ENCODE measurements at places on chromosomes 12 and 14.

DNA sequence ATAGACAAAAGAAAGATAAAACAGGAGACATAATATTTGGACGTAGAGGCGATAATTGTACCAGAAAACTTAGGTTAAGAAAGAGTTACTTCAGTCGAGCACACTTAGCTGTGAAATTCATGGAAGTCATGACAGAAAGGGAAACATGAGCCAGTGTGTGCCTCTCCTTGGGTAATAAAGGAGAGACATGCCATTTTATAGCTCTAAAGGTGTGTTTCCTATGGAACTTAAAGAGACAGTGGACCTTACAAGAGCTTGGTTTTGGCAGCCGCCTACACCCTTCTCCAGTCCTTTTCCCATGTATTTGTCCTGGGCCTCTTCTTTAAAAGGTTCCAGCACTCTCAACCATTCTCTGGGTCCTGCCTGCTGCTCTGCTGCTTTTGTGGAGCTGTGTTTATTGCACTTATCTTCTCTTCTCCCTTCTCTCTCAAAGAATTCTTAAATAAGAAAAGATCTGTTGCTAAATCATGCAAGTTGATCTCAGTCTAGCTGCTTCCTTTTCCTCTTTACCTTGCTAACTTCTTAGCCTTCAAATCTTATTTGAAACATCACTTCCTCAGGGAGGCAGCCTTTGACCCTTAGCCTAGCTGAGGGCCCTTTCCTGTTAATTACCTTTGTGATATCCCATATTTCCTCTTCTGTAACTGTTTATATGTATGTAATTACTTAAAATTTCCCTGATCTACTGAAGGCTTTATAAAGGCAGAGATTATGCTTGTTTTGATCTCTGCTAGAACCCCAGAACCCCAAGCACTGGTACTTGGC is 81.8 kb upstream of the EVL start:
- DNase-seq: no peak

- DNase-seq: no peak
These were observed 84.6 kb upstream of the MAX start for GRCh38 chr14:65186951-65187350.

GRCh38 chr14:43479596-43480195 is 1027.4 kb downstream of the FSCB start:
- no peak for DNase-seq

DNA sequence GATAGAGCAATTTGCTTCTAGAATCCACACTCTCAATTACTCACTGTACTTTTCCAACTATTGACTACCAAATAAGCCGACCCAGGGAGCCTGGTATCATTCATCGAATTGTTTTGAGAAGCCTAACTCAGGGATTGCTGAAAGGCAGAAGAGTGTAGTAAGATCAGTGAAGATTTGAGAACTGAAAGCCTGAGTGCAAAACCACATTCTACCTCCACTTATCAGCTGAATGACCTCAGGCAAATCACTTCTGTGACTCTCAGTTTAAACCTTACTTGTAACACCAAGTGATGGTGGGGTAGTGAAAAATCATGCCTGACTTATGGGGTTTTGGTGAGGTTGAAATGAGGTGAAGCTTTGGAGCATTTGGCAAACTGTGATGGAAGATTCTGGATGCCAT is 126.1 kb upstream of the MAX start:
- DNase-seq: no peak

DNA sequence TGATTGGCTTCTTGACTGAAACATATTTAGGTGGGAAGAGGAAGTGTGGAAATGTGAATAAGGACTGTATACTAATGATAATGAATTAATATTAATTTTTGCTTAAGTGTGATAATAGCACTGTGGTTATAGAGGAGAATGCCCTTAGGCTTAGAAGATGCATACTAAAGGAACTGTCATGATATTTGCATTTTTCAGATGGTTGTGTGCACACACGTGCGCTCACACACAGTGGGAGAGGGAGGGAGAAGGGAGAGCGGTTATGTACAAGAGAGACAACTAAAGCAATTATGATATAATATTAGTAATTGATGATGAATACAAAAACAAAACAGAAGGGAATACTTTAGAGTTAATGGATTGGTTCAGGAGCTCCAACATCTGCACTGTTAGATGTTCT is 54.2 kb downstream of the RCOR1 start:
- no peak for DNase-seq

DNA sequence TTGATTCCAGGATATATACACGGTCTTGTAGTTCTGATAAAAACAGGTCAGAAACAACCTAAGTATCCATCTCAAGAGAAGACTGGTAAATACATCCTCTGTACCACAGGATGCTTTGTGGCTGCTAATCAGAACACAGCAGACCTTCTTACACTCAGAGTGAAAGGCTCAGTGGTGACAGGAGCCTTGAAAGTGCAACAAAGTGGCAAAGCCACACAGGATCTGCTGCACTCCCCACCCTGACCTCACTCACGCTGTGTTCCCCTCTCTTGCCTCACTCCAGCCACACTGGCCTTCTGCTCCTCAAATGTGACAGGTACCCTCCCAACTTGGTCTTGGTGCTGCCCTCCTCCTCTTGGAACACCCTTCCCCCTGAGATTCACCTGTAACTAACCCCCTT is 98.1 kb upstream of the GRIP1 start:
- DNase-seq: no peak

GRCh38 chr12:66288121-66288520 is 14.2 kb upstream of the HELB start:
- no peak for DNase-seq

DNA sequence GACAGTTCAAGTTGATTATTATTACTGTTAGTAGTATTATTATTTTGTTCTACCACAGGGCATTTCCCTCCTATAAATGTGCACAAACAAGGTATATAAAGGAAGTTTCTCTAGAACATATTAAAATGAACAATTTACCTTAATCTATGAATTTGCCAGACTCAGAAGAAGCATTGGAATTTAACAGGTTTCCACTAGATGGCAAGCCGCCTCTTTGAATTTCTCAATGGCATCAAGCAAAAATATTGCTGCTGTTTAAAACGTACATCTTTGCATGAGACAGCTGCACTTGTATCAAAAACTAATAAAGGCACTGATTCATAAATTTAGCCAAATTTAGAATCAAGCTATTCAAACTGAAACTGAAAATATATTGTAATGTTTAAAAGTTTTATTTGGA is 34.6 kb upstream of the MIS18BP1 start:
- DNase-seq: no peak

DNA sequence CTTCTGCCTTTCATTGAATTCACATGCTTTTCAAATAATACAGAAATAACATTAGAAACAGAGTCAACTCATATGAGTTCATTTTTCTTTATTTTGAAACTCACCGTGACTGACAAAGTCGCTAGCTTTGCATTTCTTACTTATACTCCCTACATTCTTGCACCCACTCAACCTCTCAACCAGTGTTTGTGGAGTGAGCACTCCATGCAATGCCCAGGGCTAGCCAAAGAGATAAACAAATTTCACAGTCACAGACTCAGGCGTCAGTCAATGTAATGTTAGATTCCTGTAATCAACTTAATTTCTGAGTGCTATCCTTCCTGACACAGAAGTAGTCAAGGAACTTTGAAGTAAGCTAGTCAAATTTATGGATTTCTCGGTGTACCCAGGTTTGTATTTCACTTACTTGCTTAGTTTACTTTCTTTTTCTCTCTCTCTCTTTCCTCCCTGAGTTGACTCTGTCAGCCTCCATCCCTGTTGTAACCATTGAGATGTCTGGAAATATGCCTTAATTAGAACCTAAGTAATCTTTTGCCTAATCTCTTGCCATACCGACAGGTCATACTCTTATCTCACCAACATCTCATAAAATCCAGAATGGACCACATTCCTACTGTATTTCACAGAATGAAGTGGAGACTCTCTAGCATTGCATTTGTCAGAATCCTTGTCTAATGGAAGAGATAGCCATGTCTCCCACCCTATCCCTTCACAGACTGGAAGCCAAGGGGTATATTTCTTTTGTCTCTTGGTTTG is 413.0 kb downstream of the AEBP2 start:
- DNase-seq: no peak

- no peak for DNase-seq
These were observed 31.3 kb downstream of the ZNF664 start for GRCh38 chr12:124004233-124004875.

DNA sequence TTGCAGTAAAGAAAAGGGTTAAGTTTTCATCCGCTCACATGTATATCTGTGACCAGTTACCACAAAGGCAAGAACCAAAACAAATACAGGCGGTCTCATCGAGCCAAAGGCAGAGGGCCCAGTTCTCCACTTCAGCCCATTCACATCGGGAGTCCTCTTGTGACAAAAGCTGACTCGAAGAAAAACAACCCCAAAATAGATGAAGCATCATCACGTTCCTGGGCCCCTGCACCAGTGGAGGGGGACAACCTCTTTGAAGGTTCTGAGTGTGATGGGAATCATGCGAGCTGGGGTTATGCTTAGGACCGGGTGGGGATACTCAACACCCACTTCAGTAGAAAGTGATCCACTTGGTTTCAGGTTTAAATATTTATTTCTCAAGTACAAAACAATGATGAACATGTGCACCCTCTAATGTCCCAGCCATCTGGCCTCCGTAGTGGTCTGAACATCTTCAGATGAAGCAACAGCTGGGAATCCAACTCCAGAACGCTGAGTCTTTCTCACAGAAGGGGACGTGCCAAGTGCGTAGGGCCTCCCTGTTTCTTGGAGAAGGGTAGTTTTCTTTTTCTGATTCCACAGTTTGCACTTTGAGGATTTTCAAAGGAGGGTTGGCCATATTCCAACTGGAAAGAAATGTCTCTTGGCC is 8.4 kb downstream of the GSC start:
- DNase-seq: no peak

GRCh38 chr14:83485591-83485990 is 1951.9 kb upstream of the SEL1L start:
- no peak for DNase-seq

DNA sequence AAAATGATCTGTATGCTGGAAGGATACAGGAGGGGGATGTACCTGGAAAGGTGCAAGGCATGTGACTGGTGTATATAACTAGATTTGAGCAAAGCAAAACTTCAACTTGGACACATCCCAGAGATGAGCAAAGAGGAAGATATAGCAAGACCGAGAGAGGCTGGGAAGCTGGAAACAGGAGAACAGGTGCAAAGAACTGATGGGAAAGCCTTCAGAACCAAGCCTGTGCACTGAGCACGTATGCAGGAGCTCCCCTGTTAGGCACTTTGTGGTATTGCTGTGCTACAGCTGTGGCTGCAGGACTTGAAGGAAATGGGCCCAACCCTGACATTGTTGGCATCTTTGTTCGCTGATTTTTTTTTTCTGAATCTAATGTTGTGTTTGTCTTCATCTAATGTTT is 120.7 kb upstream of the PWP1 start:
- no peak for DNase-seq

- no peak for DNase-seq
These were observed 11.0 kb upstream of the RPS6KL1 start for GRCh38 chr14:74934041-74934440.

GRCh38 chr14:102863381-102863780 is 59.1 kb upstream of the AMN start:
- DNase-seq: no peak

DNA sequence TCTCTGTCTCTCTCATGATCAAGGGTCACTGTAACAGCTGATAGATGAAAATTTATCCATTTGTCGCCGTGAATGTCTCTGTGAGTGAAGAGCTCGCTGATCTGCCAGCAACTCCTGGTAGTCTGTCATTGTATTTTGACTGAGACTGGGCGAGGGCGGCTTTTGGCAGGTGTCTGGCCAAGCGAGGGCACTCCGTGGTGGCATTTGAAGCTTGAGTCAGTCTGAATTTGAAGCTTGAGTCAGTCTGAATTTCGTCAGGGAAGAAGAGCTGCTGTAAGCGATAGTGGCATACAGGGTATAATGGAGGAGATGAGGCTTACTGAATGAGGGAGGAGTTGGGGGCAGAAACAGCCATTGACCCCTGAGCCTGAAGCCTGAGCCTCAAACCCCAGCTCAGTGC is 56.8 kb upstream of the FAM181A start:
- no peak for DNase-seq

DNA sequence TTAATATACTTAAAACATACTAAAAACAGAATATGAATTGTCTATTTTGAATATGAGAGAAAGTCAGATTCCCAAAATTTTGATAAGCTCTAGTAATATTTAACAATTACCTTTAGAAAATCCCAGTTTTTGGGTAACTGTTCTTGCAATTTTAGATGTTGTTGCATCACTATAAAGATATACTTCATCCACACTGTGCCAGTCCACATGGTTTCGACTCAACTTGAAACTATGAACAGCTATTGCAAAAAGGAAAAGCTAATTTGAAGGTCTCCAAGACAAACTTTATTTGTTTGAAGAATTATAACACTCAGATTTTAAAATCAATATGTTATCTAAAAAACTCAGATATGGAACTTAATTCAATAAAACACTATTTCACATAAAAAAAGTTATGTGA is 59.9 kb downstream of the DDHD1 start:
- DNase-seq: no peak

DNA sequence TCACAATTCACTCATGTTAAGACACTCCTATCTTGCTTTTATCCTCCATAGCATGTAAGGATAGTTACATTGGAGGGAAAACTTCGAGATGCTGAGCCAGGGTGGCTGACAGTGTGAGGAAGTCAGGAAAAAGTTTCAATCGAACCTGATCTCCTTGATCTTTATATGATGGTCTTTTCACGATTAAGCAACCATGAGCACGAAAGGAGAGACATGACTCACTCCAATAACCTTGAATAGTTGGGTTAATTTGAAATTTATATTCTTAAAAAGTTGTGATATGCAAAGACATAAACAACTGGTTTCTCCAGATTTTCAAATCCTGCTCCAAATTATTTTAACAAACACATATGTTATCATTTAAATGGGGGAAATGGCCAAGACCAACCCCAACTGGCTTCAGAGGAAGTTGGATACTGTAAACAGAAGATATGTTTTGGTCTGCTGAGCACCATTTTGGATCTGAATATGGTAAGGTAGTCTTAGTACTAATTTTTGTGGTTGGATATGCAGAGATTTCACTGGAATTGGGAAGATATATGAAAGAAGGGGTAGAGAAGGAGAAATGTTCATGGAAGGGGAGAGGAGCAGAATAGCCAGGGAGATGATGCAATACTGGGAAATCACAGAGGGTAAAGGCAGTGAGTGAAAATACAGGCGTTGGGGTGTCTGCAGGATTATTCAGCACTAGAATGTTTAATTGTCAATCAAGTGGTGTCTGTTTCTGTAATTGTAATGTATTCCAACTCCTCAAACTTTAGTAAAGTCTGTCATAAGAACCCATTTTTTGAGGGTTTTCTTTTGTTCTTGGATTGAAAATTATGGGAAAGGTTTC is 185.2 kb upstream of the SLC38A2 start:
- no peak for DNase-seq

DNA sequence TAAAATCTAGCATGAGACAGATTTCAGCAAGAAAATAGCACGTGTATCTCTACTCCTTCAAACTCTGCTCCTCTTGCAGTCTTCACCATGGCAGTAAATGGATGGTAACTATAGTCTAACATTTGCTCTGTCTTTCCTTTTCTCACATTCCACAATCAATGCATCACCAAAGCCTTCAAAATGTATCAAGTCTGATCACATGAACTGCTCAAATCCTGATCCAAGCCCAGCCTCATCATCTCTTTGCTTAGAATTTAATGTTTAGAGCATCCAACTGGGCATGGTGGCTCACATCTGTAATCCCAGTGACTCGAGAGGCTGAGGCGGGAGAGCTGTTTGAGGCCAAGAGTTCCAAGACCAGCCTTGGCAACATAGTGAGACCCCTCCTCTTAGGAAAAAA is 45.9 kb downstream of the CDK17 start:
- no peak for DNase-seq

- no peak for DNase-seq
These were observed 53.5 kb downstream of the FSCB start for GRCh38 chr14:44453433-44454171.

- no peak for DNase-seq
These were observed 30.8 kb downstream of the BBOF1 start for GRCh38 chr14:74049876-74050495.

GRCh38 chr12:18165889-18166288 is 75.9 kb upstream of the RERGL start:
- no peak for DNase-seq
